Activated CD4-positive, alpha-beta memory T cell treated with anti-CD3 and anti-CD28 coated beads, Interleukin-2, amount 10 ng/mL, durations not matched to agents 7 days and 5 days (primary cell): ENCODE measurements at places on chromosomes 6 and 20. TPM values are rescaled to one million over a fixed set of nuclear protein-coding genes. Genes with fewer than 3 reads are reported as not detected.

- no peaks in the 10 kb centered on the region for H3K36me3 ChIP-seq
- H3K4me3 ChIP-seq: no peak overlapping the region
- peaks cover 37% of the 10 kb centered on the region for H3K27me3 ChIP-seq
- H3K27ac ChIP-seq: no peak overlapping the region
- H3K4me1 ChIP-seq: peaks cover 2% of the 10 kb centered on the region
- no peak for DNase-seq
These were observed 5.4 kb downstream of the METTL24 start for GRCh38 chr6:110352563-110353262.

DNA sequence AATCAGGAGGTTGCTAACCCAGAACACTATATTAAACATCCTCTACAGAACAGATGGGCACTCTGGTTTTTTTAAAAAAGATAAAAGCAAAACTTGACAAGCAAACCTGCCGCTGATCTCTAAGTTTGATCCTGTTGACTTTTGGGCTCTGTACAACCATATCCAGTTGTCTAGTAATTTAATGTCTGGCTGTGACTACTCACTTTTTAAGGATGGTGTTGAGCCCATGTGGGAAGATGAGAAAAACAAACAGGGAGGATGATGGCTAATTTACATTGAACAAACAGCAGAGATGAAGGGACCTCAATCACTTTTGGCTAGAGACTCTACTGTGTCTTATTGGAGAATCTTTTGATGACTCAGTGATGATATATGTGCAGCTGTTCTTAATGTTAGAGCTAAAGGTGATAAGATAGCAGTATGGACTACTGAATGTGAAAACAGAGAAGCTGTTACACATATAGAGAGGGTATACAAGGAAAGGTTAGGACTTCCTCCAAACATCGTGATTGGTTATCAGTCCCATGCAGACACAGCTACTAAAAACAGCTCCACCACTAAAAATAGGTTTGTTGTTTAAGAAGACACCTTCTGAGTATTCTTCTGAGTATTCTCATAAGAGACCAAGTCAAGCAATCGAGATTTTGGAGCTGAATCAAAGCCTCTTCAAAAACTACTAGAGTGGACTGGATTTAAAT lies 201.2 kb upstream of the SHLD1 start:
- H3K4me1 ChIP-seq: peaks cover 3% of the 10 kb centered on the region
- H3K4me3 ChIP-seq: no peak overlapping the region
- H3K36me3 ChIP-seq: peaks cover 50% of the 10 kb centered on the region
- no peak overlapping the region for H3K27ac ChIP-seq
- DNase-seq: no peak
- no peaks in the 10 kb centered on the region for H3K27me3 ChIP-seq

- peak; percentile 50 for DNase-seq
- peaks cover 12% of the 10 kb centered on the region for H3K36me3 ChIP-seq
- peak overlapping the region; percentile 24 for H3K27ac ChIP-seq
- no peak overlapping the region for H3K4me3 ChIP-seq
These were observed 242.3 kb upstream of the SUPT3H start for GRCh38 chr6:45619994-45620471.

GRCh38 chr6:158575550-158575949 lies 15.7 kb downstream of the TMEM181 start:
- H3K4me1 ChIP-seq: peaks cover 68% of the 10 kb centered on the region
- H3K27ac ChIP-seq: peak overlapping the region; percentile 21
- no peak for DNase-seq
- no peak overlapping the region for H3K4me3 ChIP-seq
- peaks cover 73% of the 10 kb centered on the region for H3K36me3 ChIP-seq
- no peaks in the 10 kb centered on the region for H3K27me3 ChIP-seq

DNA sequence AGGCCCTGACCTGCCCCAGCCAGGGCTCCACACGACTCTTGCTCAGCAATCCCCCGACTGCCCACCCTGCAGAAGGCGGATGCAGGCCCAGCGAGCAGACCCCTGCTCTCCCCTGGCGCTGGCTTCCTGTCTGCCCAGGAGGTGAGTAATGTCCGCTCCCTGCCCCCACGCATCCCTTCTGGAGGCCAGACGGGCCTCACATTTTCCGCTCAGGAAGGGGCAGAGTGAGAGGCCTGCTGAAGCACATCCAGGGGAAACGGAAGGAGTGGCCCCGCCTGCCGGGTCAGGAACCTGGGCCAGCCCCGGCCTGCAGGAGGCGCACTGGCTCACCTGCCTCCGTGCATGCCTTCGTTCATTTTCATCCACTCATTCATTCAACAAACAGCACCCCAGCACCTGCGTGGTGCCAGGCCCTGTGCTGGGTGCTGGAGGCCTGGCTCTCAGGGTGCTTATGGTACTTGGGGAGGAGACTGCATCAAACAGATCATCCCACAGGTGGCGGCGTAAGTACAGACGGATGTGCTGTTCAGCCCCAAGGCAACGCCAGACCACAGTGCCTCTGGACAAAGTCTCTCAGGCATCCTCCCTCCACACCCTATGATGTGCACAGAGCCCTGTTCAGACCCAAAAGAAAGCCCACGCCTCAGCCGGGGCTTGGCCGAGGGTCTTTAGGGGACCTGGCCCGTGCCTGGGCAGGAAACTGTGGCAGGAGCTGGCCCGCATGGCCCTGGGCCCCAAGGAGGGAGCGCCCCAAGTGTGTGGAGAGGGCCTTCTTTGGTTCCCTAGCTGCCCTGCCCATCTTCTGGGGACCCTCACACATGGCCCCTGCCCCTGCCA lies 112.1 kb downstream of the ASXL1 start:
- H3K27me3 ChIP-seq: no peaks in the 10 kb centered on the region
- DNase-seq: peak; percentile 26
- H3K4me1 ChIP-seq: peaks cover 2% of the 10 kb centered on the region
- H3K4me3 ChIP-seq: no peak overlapping the region

GRCh38 chr20:48463916-48464315 lies 363.9 kb downstream of the PREX1 start:
- DNase-seq: no peak
- no peak overlapping the region for H3K27ac ChIP-seq
- peaks cover 12% of the 10 kb centered on the region for H3K27me3 ChIP-seq
- H3K4me1 ChIP-seq: peaks cover 4% of the 10 kb centered on the region

- no peak for DNase-seq
- no peaks in the 10 kb centered on the region for H3K27me3 ChIP-seq
- H3K4me3 ChIP-seq: no peak overlapping the region
- H3K36me3 ChIP-seq: no peaks in the 10 kb centered on the region
- H3K4me1 ChIP-seq: peaks cover 5% of the 10 kb centered on the region
These were observed 30.8 kb downstream of the NHSL1 start for GRCh38 chr6:138468320-138469015.

GRCh38 chr6:95364016-95364604 lies 213.2 kb upstream of the MANEA start:
- no peak overlapping the region for H3K27ac ChIP-seq
- H3K27me3 ChIP-seq: no peaks in the 10 kb centered on the region
- DNase-seq: no peak
- H3K4me1 ChIP-seq: no peaks in the 10 kb centered on the region

DNA sequence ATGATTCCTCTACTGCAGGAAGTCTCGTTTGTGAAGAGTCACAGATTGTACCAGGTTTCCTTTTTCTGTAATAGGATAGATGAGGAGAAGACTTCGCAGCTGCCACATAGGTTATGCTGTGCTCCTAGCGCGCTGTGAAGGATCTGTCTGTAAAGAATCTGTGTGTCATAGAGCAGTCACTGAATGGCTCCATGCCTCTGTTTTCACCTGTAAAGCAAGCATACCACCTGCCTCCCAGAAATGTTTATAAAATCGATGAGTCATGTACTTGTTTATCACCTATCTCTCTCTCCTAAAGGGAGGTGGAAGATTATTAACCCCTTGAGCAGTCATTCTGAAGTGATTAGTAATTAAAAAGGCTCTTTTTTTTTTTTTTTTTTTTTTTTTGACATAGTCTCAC lies 86.6 kb downstream of the TFAP2B start:
- no peak for DNase-seq
- no peaks in the 10 kb centered on the region for H3K36me3 ChIP-seq
- H3K4me1 ChIP-seq: no peaks in the 10 kb centered on the region
- no peaks in the 10 kb centered on the region for H3K27me3 ChIP-seq
- no peak overlapping the region for H3K4me3 ChIP-seq
- H3K27ac ChIP-seq: no peak overlapping the region

GRCh38 chr6:168073937-168074730 lies 4.9 kb downstream of the FRMD1 start:
- no peak overlapping the region for H3K4me3 ChIP-seq
- H3K4me1 ChIP-seq: no peaks in the 10 kb centered on the region
- H3K27me3 ChIP-seq: no peaks in the 10 kb centered on the region

DNA sequence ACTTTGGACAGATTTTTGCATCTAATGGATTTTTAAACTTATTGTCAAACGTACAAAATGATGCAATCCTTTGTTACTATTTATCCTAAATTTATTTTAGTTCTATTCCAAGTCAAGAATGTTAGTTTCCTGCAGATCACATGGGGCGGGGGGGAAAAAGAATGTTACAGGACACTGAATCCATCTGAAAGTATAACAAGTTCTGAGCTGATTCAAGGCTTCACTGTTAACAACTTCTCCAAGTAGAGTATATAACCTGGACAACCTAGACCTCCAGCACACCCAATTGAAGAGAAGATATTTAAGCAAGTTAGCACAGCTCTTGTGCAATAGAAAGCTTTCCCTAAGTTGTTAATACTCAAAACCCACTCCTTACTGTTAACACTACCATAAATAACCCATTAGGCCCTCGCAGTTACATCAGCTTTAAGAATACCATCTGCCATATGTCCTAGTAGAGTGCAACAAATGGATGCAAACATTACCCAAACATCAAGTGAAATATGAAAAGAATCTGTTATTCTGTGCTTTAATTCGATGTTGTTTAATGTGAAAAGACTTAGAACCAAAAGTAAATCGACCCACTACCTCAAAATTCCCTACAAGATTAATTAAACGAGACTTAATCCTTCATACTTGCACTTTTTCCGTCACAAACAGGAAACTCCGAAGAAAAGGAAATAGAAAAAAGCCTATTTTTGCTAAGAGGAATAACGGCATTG lies 1.3 kb downstream of the SEC63 start:
- peaks cover 32% of the 10 kb centered on the region for H3K4me1 ChIP-seq
- DNase-seq: no peak

GRCh38 chr6:169092375-169092774 lies 161.3 kb downstream of the THBS2 start:
- DNase-seq: no peak
- no peak overlapping the region for H3K4me3 ChIP-seq
- no peaks in the 10 kb centered on the region for H3K36me3 ChIP-seq
- H3K27me3 ChIP-seq: no peaks in the 10 kb centered on the region
- no peak overlapping the region for H3K27ac ChIP-seq

DNA sequence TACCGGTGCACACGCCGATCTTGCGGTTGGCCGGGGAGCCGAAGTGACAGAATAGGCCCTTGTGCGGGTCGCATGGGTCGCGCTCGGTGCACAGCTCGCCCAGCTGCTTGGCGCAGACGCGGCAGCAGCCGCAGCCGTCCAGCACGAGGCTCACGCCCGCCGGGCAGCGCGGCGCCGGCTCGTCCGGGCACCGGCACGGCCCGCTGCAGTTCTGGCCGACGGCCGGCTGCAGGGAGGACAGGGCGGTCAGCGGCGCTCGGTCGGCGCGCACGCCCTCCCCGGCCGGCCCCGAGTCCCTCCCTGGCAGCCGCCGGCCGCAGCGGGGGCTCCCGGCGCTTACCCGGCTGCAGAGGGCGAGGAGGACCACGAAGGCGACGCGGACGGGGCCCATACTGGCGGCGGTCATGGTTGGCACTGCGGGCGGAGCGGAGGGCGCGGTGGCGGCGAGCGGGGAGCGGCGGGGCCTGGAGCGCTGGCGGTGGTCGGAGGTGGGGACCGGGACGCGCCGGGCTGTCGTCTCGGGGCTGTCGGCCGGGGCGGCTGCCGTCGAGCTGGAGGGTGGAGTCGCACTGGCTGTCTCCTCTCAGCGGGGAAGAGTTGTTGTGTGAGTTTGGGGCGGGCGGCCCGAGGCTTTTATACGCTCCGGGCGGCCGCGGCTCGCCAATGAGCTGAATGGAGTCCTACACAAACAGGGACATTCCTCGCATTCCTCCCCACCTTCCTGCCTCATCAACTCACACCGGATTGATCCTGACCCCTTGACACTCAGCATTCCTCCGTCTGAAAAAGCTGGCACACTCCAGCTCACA lies at the start of gene CCN2:
TSS of gene CCN2 (minus strand) at position 606 of the 809 bp plus-strand sequence. CDS start at position 406, 200 bp downstream.
- H3K27me3 ChIP-seq: peaks cover 67% of the 10 kb centered on the region
- no peak within 1 kb of the TSS for H3K27ac ChIP-seq
- H3K4me3 ChIP-seq: peak within 1 kb of the TSS; percentile 61

DNA sequence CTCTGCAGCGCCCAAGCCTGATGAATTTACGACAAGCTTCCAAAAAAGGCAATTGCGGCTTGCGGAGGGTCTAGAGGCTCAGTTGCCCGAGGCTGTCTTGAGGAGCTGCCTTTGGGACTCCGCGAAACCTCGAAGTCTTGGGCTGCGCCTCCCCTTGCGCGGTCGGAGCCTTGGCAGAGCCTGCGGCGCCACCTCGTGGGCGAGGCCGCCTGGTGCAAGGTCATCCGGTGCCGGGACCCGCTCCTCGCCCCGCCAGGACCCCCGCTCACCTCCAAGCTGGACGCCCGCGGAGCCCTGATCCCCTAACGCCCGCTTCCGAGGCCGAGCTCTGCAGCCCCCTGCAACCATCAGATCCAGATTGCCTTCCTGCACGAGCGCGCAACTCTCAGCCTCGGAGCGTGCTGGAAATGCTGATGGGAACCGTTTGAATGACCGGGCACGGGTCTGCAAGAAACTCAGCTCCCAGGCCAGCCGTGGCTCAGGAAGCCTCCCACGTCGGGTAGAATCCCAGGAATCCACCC lies 14.9 kb upstream of the FAM210B start:
- H3K27ac ChIP-seq: no peak overlapping the region
- DNase-seq: peak; percentile 47
- no peaks in the 10 kb centered on the region for H3K36me3 ChIP-seq
- no peak overlapping the region for H3K4me3 ChIP-seq
- H3K27me3 ChIP-seq: peaks cover 58% of the 10 kb centered on the region

DNA sequence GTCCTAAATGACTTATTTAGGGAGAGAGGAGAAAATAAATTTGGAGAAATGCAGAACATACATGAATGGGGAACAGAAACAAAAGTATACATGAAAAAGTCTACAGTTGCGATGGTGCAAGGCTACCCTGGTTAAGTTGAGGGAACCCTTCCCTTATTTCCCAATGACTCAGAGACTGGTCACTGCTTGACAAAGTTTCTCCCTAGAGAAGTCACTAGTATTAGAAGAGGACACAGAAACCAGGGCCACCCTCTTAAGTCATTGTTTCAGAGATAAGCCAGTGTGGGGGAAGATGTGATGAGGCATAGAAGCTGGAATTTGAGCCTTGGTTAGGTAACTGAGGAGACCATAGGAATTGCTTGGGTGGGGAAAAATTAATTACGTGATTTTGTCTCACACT lies 24.4 kb upstream of the EDN1 start:
- DNase-seq: no peak
- H3K4me3 ChIP-seq: no peak overlapping the region
- no peaks in the 10 kb centered on the region for H3K36me3 ChIP-seq
- peaks cover 13% of the 10 kb centered on the region for H3K4me1 ChIP-seq
- no peak overlapping the region for H3K27ac ChIP-seq

GRCh38 chr20:60191014-60191413 lies 232.8 kb downstream of the CDH26 start:
- H3K4me1 ChIP-seq: no peaks in the 10 kb centered on the region
- no peaks in the 10 kb centered on the region for H3K27me3 ChIP-seq
- no peaks in the 10 kb centered on the region for H3K36me3 ChIP-seq
- no peak overlapping the region for H3K27ac ChIP-seq
- no peak overlapping the region for H3K4me3 ChIP-seq

Gene EYA2
- 0.28 TPM for total RNA-seq

Gene ZNF76
- total RNA-seq: 42.6 TPM

Gene UBE2C
- 184 TPM for total RNA-seq

Gene ABHD16B
- total RNA-seq: not detected

Gene RMND1
- 18.7 TPM for total RNA-seq

Gene ELOVL4
- 2.0 TPM for total RNA-seq

Gene SRMS
- total RNA-seq: not detected

Gene PRRC2A
- total RNA-seq: 215 TPM

Gene SPEF1
- not detected for total RNA-seq
